ENCODE measurements at places on chromosomes 13 and 19. TPM values are rescaled to one million over a fixed set of nuclear protein-coding genes. Genes with fewer than 3 reads are reported as not detected.

GRCh38 chr19:8144273-8144995 lies 5.0 kb downstream of the FBN3 start:
- no peak overlapping the region for H3K4me3 ChIP-seq
- no peaks in the 10 kb centered on the region for H3K36me3 ChIP-seq
- DNase-seq: no peak
- peaks cover 10% of the 10 kb centered on the region for H3K4me1 ChIP-seq
- peaks cover 45% of the 10 kb centered on the region for H3K27me3 ChIP-seq
- no peak overlapping the region for H3K27ac ChIP-seq

The CEACAM1 gene
- 835 TPM for total RNA-seq

DNA sequence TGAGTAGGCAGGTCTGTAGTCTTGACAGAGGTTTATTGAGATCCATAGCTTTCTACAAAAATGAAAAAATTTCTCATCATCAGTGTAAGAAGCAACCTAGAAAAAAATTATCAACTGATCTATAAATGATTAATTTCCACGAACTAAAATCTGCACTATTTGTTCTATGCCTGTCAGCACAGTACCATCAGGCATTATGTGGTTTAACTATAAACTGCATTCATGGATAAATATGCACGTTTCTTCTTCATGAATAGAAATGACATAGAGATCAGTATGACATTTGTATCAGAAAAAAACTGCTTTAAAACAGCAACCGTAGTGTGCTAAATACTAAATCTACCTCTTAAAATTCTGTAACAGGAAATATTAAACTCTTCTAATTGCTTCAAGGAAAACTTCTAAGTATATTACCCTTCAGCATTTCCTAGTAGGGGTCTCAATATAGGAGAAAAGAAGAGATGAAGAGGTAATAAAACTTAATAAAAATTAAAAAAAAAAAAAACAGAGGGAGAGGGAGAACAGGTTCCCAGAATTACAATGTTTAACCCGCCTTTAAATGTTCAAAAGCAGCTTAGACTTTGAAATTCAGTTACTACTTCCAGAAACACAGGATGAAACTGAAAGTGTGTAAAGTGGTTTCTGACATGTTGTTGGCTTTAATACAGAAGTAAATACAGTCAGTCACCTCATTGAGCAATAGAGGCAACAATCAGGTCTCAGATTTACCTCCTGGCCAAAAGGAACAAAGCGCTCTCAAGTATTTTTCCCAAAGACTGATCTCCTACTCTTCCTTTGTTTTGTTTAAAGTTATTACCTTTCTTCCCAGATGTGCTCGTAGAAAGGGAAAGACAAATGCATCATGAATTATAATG lies 144.4 kb downstream of the DIAPH3 start:
- no peak overlapping the region for H3K27ac ChIP-seq
- H3K4me3 ChIP-seq: no peak overlapping the region
- H3K36me3 ChIP-seq: no peaks in the 10 kb centered on the region
- H3K4me1 ChIP-seq: no peaks in the 10 kb centered on the region

The DKKL1 gene
- total RNA-seq: not detected

- H3K36me3 ChIP-seq: no peaks in the 10 kb centered on the region
- no peak for DNase-seq
- no peak overlapping the region for H3K27ac ChIP-seq
- H3K4me3 ChIP-seq: no peak overlapping the region
- H3K4me1 ChIP-seq: no peaks in the 10 kb centered on the region
- no peaks in the 10 kb centered on the region for H3K27me3 ChIP-seq
These were observed 735.2 kb downstream of the LIG4 start for GRCh38 chr13:107480130-107480529.

The CGB5 gene
- total RNA-seq: not detected

- no peaks in the 10 kb centered on the region for H3K27me3 ChIP-seq
- H3K36me3 ChIP-seq: no peaks in the 10 kb centered on the region
- H3K4me3 ChIP-seq: no peak overlapping the region
- H3K27ac ChIP-seq: no peak overlapping the region
- no peak for DNase-seq
- H3K4me1 ChIP-seq: no peaks in the 10 kb centered on the region
These were observed 3.2 kb upstream of the NKG7 start for GRCh38 chr19:51375504-51376221.

The ZNF865 gene
- 9.4 TPM for total RNA-seq

The ZNF729 gene
- total RNA-seq: not detected

GRCh38 chr19:47210689-47211316 lies 20.2 kb downstream of the BBC3 start:
- H3K4me3 ChIP-seq: no peak overlapping the region
- H3K27ac ChIP-seq: peak overlapping the region; percentile 70
- H3K27me3 ChIP-seq: no peaks in the 10 kb centered on the region
- H3K4me1 ChIP-seq: peaks cover 12% of the 10 kb centered on the region
- DNase-seq: peak; percentile 86

GRCh38 chr19:3161453-3161852 lies 17.1 kb upstream of the S1PR4 start:
- H3K36me3 ChIP-seq: no peaks in the 10 kb centered on the region
- DNase-seq: no peak
- H3K27me3 ChIP-seq: no peaks in the 10 kb centered on the region
- H3K27ac ChIP-seq: no peak overlapping the region
- no peak overlapping the region for H3K4me3 ChIP-seq

GRCh38 chr19:39403331-39404312 lies 3.0 kb upstream of the ZFP36 start:
- peaks cover 39% of the 10 kb centered on the region for H3K4me1 ChIP-seq
- peak overlapping the region; percentile 40 for H3K4me3 ChIP-seq
- H3K27ac ChIP-seq: peak overlapping the region; percentile 100
- peak; percentile 99 for DNase-seq
- peaks cover 9% of the 10 kb centered on the region for H3K36me3 ChIP-seq
- no peaks in the 10 kb centered on the region for H3K27me3 ChIP-seq

Measured in transverse colon (tissue), 4 donors.